ENCODE measurements at places on chromosomes 1 and 21.

- no peak for DNase-seq
Observed at GRCh38 chr1:196002906-196003305, 605.3 kb downstream of the KCNT2 start.

- DNase-seq: no peak
Observed at GRCh38 chr1:47587891-47588582, 150.2 kb downstream of the FOXD2 start.

- DNase-seq: no peak
Observed at GRCh38 chr1:30525971-30526651, 197.3 kb downstream of the MATN1 start.

DNA sequence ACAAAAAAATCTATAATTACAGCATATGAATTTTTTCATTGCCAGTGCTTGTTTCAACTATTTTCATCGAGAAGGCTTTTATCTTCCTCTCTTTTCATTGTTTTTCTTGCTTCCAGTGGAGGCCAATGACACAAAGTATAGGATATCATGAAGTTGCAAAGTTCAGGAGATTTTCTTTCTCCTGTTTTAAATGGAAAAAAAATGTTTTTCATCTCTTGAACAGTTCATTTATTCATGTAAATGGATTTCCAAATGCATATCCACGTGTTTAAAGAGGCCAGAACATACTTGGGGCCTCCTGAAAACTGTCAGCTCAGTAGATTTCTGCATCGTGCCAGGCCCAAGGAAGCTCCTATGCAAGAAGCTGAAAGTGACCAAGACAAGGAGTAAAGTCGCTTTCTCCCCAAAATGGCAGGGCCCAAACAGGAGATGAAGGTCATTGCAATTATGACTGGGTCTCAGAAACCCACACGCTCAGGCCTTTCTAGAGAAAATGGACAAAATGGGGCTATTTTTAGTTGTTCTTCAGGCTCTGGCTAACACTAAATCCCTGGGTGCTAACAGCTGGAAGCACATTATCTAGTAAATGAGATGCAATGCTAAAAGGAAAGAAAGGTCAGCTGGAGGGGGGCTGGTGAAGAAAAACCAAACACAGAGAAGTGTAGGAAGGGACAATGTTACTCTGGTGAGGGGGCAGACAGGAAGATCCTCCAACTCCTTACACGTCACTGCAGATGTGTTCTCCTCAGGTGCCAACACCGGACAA, 136.9 kb upstream of the C8B start:
- DNase-seq: no peak

Data from activated naive CD4-positive, alpha-beta T cell (primary cell).